ENCODE measurements at places on chromosomes 11 and 22. TPM values are rescaled to one million over a fixed set of nuclear protein-coding genes. Genes with fewer than 3 reads are reported as not detected.

GRCh38 chr22:41963453-41964111 lies 5.7 kb upstream of the SEPTIN3 start:
- no peak overlapping the region for H3K27ac ChIP-seq
- no peaks in the 10 kb centered on the region for H3K27me3 ChIP-seq
- no peak overlapping the region for H3K4me3 ChIP-seq

GRCh38 chr11:90135016-90135415 lies 553 bp downstream of the NAALAD2 start:
- DNase-seq = no peak
- H3K4me3 ChIP-seq = peak overlapping the region; percentile 75
- H3K4me1 ChIP-seq = peaks cover 2% of the 10 kb centered on the region
- H3K36me3 ChIP-seq = no peaks in the 10 kb centered on the region
- no peaks in the 10 kb centered on the region for H3K27me3 ChIP-seq

DNA sequence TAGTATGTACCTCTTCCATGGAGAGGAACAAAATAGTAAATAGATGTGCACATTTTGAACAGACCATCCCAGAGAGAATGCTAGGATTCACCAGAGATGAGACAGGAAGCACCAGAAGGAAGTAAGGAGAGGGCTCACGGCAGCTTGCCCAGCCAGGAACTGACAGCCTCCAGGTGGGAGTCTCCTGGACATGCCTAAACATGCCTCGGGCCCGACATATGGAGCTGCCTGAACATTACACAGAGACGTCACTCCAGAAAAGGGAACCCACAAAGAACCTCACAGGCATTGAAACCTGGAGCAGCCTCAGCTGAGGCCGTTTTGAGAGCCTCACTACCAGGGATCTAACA lies 67.4 kb downstream of the BRD1 start:
- no peak overlapping the region for H3K27ac ChIP-seq
- peak; percentile 34 for DNase-seq
- no peaks in the 10 kb centered on the region for H3K36me3 ChIP-seq
- no peaks in the 10 kb centered on the region for H3K4me1 ChIP-seq
- no peaks in the 10 kb centered on the region for H3K27me3 ChIP-seq

DNA sequence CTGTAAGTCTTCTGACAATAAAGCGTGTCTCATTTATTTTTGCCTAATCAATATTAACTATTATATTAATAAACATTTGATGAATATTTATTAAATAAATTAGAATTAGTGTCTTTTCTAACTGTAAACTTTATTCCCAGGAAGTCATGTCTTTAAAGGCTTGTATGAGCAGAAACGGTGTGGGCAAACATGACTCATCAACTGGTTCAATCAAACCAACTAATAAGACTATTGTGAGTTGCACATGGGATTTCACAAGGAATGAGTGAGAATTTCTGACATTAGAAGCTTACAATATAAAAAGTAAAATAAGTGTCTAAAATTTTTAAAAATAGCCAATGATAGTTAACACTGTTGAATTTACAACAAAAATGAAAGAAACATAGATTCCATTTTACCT lies 259.2 kb upstream of the CTSC start:
- H3K27me3 ChIP-seq = no peaks in the 10 kb centered on the region
- no peak overlapping the region for H3K4me3 ChIP-seq
- peak; percentile 4 for DNase-seq

DNA sequence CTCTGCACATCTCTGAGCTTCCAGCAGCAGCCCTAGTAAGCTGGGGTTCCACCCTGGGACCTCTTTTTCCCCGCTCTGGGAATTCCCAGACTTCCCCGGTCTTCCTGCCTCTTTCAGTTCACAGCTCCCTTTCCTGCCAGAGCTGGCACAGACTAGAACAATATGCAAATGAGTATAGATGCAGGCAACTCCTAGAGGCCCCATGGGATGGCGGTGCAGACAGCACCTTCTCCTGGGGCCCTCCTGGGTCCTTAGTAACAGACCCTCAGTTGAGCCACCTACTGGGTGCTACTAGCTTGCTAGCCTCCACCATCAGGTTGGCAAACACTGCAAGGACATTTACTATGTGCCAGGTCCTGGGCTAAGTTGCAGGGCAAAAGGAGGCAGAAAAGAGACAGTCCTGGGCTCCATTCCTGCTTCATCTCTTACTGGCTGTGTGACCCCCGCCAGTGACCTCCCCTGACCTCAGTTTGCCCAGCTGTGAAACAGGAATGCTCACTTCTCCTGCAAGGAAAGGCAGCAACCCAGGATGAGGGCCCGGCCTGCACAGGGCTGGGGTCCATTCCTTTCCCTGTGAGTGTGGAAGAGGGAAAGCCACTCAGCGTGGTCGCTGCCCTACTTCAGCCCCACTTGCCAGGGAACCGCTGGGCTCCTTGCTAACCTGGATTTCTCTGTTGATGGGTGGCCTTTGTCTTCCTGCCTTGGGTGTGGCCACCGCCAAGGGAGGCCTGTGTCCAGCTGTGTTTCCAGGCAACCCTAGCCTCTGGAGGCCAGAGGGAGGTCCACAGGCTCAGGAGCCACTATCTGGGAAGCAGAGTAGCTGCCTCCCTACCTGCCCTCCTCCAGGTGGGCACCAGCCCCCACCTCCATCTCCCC lies 7.3 kb downstream of the RELT start:
- H3K4me1 ChIP-seq = peaks cover 15% of the 10 kb centered on the region
- no peaks in the 10 kb centered on the region for H3K36me3 ChIP-seq
- H3K27me3 ChIP-seq = no peaks in the 10 kb centered on the region
- H3K27ac ChIP-seq = no peak overlapping the region
- DNase-seq = no peak
- no peak overlapping the region for H3K4me3 ChIP-seq

SLC35F2 gene
- 5.4 TPM for total RNA-seq

OLFML1 gene
- 33.0 TPM for total RNA-seq
